Putamen (tissue), 1 donor: ENCODE measurements at places on chromosomes 12 and 14.
A peak's percentile ranks its signal among the peaks of the same experiment; 100 is the strongest.

DNA sequence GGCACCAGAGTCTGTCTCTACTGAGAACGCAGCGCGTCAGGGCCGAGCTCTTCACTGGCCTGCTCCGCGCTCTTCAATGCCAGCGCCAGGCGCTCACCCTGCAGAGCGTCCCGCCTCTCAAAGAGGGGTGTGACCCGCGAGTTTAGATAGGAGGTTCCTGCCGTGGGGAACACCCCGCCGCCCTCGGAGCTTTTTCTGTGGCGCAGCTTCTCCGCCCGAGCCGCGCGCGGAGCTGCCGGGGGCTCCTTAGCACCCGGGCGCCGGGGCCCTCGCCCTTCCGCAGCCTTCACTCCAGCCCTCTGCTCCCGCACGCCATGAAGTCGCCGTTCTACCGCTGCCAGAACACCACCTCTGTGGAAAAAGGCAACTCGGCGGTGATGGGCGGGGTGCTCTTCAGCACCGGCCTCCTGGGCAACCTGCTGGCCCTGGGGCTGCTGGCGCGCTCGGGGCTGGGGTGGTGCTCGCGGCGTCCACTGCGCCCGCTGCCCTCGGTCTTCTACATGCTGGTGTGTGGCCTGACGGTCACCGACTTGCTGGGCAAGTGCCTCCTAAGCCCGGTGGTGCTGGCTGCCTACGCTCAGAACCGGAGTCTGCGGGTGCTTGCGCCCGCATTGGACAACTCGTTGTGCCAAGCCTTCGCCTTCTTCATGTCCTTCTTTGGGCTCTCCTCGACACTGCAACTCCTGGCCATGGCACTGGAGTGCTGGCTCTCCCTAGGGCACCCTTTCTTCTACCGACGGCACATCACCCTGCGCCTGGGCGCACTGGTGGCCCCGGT lies at the start of gene PTGDR:
PTGDR (plus strand) TSS at position 198 of the 778 bp plus-strand sequence; CDS start at position 315, 117 bp downstream.
- no peak for DNase-seq

DNA sequence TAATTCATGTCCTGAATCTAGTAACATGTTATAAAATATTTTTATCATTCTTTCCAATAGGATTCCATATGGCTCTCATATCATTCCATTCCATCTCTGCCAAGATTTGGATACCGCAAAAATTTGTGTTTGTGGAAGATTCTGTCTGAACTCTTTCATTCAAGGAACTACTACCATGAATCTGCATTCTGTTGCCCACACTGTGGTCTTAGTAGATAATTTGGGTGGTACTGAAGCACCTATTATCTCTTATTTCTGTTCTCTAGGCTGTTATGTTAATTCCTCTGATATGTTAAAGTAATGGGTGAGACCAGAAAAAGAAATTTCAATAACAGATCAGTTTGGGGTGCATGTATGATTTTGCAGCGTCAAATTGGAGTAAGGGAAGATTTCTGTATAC lies 6.2 kb downstream of the RPL36AL start:
- DNase-seq = no peak

GRCh38 chr12:74365178-74365964 lies 172.3 kb upstream of the ATXN7L3B start:
- DNase-seq = no peak

DNA sequence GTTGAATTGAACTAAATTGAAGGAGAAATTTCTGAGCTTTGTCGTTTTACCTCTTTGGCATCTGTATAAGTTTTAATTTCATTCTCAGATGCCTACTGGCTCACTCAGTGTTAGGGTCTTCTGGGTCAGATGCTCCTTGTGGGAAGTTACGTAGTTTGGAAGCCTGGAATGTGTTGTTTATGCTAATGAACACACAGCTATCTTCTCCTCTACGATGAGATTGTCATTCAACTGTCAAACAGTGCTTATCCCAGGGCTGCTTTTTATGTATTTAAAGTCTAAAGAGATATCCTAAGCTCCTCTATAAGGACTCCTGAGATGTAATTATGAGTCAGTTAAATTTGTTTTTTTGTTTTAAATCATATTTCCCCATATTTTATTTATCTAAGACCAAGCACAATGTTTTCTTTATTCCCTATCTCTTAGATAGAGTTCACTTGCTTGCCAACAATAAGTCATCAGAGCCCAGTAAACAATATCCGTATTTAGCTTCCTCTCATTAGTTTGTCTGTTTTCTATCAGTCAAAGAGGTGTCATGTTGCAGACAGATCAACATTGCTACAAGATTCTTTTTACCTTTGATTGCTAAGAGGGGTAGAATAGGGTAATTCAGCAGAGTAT lies 368.0 kb upstream of the PDE3A start:
- no peak for DNase-seq

DNA sequence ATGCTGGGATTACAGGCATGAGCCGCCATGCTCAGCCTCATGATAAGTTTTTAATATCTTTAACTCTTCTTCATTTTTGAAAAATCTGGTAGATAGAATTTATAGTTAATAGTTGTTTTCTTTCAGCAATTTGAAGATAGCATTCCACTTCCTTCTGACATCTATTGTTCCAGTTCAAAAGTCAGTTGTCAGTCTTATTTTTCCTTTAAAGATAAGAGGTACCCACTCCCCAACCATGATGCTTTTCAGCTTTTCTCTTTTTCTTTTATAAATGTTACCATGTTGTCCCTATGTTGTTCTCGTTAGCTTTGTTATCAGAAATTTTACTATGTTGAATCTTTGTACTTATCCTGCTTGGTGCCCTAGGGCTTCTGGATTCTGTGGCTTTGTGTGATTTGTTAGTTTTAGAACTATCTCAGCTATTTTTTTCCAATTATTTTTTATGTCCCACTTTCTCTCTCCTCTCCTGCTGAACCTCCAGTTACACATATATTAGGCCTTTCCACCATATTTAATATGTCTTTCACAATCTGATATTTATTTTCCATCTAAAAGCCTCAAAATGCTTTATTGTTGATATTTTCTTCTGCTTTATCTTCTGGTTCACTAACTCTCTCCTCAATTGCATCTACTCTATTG lies 181.6 kb upstream of the FOXN3 start:
- no peak for DNase-seq

- peak; percentile 98 for DNase-seq
Observed at GRCh38 chr14:77028384-77029231, at the start of gene IRF2BPL. TSS of gene IRF2BPL (minus strand) at chr14:77028708. CDS start at chr14:77027792, 916 bp downstream.

GRCh38 chr14:46550836-46551235 lies 100.7 kb downstream of the RPL10L start:
- DNase-seq = no peak

- DNase-seq = no peak
Observed at GRCh38 chr12:57552835-57553313, 3.0 kb downstream of the KIF5A start.

DNA sequence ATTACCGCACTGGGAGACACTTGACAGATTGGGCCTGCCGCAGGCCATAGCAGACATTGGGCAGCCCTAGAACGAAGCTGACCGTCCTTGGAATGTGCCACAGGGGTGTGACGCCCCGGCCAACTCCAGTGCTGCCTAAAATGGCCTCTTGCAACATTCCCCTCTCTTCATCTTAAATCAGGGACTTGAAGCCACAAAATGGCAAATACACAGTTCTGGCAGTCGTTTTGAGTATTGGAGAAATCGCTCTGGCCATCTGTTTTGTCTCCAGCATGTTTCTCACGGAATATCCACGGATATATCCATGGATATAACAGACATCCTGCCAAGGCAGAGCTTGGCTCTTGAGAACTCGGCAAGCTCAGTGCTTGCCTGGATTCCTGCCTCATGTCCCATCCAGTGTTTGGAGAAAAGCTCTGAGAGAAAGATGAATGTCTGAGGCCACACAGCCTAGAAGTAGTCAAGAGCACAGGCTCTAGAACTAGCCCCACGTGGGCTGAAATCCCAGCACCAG lies 158.4 kb downstream of the CHST11 start:
- no peak for DNase-seq

- peak; percentile 30 for DNase-seq
Observed at GRCh38 chr12:59780605-59781135, 184.8 kb downstream of the SLC16A7 start.

DNA sequence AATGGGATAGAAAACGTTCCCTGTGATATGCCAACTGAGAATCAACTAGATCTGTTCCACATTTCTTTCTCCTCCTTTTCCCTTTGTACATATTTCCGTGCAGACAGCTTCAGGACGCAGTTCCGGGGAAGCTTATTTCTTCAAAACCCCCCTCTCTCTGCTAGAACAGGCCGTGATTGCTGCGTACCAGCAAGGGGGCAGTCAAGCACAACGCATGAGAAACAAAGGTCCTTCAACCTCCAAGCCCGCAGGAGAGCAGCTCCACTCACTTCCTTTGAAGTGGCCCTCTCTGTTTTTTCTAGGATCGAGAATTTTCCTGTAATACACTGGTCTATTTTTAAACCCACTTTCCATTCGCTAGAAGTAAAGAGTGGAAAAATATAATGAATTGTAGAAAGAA lies 80.8 kb downstream of the ZNF664 start:
- peak; percentile 39 for DNase-seq

DNA sequence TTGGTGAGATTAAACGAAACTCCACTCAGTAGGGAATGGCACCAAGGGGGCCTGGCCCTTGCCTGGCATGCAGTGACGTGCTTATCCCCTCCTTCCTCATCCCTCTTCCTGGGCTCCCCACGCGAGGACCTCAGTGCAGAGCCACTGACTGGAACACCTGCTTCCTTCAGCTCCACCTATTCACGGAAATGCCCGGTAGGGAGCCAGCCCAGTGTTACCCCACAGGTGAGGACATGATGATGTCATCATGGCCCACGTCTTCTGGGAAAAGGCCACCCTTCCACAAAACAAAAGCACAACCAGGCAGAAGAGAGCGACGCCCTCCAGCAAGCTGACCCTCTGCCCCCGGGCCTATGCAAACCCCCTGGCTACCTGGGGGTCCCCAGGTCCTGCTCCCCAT lies 42.1 kb downstream of the CCDC85C start:
- no peak for DNase-seq

DNA sequence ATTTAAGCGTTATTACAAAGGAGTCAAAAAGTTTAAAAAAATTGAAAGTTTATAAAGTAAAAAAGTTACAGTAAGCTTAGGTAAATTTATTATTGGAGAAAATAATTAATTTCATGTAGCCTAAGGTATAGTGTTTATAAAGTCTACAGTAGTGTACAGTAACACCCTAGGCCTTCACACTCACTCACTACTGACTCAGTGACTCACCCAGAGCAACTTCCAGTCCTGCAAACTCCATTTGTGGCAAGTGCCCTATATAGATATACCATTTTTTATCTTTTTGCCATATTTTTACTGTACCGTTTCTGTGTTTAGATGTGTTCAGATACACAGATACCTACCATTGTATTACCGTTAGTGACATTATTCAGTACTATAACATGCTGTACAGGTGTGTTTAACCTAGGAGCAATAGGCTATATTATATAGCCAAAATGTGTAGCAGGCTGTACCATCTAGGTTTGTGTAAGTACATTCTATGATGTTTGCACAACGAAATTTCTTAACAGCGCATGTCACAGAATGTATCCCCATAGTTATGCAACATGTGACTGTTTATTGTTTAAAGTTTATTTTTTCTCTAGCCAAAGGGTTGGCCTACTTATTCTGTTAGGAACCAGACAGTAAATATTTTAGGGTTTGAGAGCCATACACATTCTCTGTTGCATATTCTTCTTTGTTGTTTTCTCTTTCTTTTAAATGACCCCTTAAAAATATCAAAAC lies 155.5 kb downstream of the PCNX1 start:
- no peak for DNase-seq

DNA sequence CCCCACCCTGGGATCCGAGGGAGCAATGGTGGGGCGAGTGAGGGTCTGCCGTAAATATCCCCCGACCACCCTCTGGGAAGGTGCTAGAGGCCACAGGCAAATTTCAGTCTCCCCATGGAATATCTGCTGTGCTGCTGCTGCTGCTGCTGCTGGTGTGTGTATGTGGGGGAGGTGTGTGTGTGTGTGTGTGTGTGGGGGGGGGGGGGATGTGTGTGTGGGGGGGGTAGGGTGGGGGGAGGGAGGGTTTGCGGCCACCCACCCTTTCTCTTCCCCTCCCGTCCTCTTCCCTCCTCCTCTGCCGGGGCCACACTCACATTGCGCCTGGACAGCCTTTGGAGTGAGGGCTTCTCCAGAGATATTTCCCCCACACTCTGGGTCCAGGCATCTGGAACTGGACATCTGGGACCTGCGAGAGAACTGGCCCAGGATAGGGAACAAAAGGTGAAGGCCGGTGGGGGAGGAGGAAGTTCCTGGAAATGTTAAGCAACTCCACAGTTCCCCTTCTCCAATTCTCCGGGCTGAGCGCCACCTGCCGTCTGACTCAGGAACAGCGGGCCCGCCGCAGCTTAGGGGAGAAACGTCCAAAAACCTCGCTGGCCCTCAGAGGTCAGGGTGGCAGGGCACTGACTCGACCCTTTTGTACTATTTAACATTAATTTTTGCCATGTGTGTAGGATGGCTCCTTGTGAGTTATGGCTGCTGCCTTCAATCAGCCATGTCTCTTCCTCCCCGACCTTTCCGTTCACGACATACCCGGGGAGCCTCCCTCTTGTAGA lies at the start of gene C1RL:
C1RL (minus strand) TSS at position 419 of the 776 bp plus-strand sequence; CDS start at position 385, 34 bp downstream.
- DNase-seq = peak; percentile 62

GRCh38 chr12:106605254-106605653 lies 22.4 kb downstream of the RFX4 start:
- DNase-seq = no peak

GRCh38 chr12:70815971-70816391 lies 104.6 kb downstream of the PTPRR start:
- DNase-seq = no peak

DNA sequence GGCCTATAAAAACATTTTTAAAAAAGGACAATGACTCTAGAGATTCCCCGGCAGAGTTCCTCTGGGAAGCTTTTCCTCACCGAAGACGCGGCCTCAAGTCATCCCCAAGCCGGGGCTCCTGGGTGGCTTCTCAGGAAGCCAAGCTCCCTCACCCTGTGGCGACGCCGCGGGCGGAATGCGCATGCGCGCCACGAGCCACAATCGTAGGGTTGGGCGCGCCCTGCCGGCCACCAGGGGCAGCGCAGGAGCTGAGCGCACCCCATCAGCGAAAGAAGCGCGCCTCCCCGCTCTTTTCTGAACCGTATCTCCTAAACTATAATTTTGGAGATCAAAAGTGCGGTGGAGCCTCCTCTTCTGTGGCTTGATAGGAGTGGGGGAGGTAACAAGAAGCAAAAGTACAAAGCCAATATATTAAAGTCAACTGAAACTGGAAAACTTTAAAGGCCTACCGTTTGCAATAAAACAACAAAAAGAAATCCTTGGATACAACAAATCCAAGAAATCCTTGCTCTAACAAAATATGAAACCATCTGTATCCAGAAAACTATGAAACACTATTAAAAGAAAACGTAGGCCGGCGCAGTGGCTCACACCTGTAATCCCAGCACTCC lies 17.4 kb upstream of the CHFR start:
- peak; percentile 65 for DNase-seq
